ENCODE measurements at places on chromosomes 16 and 17. TPM values are rescaled to one million over a fixed set of nuclear protein-coding genes. Genes with fewer than 3 reads are reported as not detected.

GAS2L2 gene
- polyA plus RNA-seq = not detected

DNA sequence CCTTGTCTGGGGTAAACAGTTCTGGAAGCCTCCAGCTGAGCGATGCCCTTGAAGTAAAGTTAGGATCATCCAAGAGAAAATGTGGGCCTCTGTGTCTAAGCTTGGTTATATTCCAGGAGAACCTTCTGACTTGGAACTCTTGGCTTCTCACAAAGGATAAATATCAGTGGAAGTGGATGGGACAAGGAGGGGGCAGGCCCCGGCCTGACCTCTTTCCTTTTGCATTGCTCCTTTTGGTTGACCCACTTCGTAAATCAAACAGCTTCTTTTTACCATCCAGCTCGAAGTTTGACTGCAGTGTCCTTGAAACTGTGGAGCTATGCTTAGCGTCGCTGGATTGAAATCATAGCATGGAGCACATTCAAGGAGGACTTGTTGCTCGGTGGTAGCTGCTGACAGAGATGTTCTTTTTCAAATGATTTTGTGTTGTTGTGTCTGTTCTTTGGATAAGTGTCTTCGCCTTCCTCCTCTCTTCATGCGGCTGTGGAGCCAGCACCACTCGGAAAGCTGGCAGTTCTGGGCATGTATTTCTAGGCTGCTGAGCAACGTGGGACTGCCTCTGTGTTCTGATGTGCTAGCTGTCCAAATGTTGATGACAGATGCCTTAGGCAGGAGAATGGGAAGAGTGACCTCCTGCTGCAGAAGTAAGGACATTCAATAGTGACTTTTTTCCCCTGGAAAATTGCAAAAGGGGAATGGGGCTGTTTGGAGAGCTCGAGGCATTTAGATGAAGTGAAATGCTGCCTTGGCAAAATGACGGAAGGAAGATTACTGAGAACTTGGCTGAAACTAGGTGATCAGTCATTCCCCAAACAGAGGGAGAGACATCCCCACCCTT lies 4.5 kb downstream of the MINK1 start:
- DNase-seq = no peak

GRCh38 chr16:55272744-55273143 lies 51.3 kb upstream of the IRX6 start:
- DNase-seq = no peak

- DNase-seq = no peak
Measured at GRCh38 chr17:34375426-34375997, 12.5 kb upstream of the CCL1 start.

Data from SK-N-SH (cell line).